CD4-positive, alpha-beta T cell treated with Interleukin-4 for 4 hours (primary cell): ENCODE measurements at places on chromosomes 3 and 15.

GRCh38 chr3:197029511-197030167, at the start of gene MELTF:
TSS of gene MELTF (minus strand) at chr3:197029817. CDS start at chr3:197029702, 115 bp downstream.
- DNase-seq = peak; percentile 50

DNA sequence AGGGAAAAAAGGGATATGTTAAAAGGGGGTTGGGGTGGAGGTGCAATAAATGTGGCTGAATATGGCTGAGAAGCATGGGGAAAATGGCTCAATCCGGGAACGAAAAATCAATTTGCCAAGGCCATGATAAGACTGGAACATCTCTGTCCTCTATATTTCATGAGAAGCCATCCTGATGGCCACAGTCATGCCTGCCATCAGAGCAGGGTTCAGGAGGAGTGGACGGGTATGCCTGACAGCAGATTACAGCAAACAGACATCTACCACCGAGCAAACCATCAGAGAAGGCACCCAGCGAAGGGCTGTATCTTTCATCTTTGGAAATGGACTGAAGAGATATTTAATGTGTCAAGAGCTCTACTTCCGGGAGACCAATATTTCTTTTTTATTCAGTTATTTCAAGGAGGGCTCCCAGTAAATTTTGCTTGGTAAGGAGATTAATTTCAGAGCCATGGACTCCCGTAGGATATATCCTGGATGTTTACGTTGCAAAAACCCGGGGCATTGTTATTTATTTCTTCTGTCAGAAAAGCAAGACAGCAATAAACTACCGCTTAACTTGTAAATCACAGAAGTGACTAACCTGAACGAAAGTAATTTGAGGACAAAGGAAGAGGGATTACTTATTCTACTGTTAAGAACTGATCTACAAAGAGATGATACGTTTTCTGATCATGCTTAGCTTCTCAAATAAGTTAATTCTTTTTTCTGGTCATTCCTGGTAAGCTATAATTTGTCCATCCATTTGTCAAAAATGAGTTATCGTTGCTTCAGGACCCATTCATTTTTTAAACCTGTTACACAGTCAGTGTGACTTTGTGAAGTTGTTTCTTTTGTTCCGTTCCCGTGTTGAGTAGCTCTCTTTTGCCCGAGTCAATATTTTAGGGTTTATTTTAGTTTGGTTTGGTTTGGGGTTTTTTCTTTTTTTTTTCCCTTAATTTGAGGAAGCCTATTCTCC, 80.6 kb upstream of the CHD2 start:
- DNase-seq = peak; percentile 30

DNA sequence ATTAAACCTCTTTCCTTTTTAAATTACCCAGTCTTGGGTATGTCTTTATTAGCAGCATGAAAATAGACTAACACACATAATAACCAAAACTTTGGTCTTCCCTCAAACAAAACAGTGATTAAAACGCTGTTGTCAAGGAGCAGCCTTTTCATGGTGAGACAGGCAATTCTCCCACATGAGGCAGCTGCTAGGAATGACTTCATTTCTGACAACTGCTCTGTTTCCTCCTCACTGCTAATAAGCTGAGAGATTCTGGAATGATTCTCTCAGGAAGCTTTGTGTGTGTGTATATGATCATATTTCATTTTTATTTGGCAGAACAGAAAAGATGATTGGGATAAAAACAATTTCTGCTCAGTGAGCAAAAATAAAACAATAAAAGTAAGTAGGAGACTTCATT, 580.6 kb upstream of the ADAMTS9 start:
- no peak for DNase-seq

DNA sequence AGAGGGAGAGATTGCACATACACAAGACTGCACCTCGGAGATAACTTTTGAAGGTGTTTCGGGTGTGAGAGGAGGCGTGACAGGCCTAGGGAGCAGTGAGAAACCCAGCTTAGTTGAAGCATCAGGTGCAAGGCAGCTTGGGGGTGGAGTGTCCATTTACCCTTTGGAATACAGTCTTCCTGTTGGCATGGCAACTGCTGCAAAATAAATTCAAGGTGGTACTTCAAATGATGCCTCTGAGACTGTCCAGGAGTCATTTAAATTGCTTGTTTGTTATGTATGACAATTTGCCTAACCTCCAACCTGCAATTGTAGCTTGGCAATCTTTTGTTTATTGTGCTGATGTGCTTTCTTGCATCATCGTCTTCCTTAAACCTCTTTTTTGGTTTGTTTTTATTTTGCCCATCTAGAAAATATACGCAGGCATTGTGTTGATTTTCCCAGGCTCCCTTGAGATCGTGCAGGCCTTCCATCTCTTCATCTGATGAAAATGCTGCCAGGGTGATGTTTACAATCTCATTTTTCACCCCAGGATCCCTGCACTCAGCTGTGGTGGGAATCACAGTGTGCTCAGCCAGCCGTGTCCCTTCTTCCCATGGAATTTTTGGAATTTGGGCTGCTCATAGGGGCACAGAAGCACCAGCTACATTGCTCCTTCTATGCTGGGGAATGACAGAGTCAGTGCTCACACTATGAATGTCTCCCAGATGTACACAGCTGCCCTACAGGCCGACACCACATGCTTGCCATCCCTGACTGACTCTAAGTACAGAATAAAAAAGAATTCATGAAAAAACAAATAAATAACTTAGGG, 583.1 kb upstream of the CFAP20DC start:
- DNase-seq = no peak

- DNase-seq = no peak
These were observed 5.4 kb upstream of the ZCWPW2 start for GRCh38 chr3:28343144-28343543.

- no peak for DNase-seq
These were observed 528.2 kb downstream of the GABRG3 start for GRCh38 chr15:27499191-27499590.

- DNase-seq = no peak
These were observed 294.6 kb downstream of the RPLP1 start for GRCh38 chr15:69747193-69747592.

- no peak for DNase-seq
These were observed 168.0 kb downstream of the SHOX2 start for GRCh38 chr3:157938154-157938779.
